ENCODE measurements at places on chromosomes 7 and 10.
A peak's percentile ranks its signal among the peaks of the same experiment; 100 is the strongest.

GRCh38 chr7:109844362-109844761 lies 1246.6 kb upstream of the LRRN3 start:
- peak; percentile 5 for DNase-seq

DNA sequence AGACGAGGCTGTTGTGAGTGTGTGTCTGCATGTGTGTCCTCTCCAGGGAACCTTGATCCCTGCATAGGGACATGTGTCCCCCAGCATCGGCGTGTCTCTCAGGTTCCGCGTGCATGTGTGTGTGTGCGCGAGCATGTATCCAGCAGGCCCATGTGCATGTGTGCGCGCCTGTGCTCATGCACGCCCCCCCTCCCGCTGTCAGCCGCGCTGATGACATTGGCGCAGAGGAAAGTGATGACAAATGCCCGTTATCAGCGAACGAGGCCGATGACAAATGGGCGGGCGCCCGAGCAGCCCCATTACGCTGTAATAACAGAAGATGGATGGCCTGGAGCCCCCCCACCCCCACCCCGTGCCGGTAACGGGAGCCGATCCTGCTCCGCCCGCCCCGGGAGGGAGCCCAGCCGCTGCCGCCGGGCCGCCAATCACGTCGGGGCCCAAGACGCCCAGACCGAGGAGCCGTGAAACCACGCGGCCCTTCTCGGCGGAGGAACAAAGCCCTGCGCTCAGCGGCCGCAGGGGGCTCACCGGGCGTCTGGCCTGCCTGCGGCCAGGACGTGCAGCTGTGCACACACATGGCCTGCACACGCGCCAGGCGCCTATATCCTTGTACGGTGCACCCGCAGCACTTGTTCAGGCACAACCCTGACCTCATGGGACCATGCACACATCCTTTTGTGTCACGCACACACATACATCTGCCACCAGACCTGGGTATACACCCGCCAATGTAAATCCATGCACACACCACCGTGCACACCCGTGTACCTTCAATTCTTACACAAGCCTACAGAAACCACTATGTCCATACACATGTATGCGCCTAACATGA lies 21.5 kb downstream of the POLL start:
- DNase-seq, result peak; percentile 39

- no peak for DNase-seq
Measured at GRCh38 chr10:70742537-70743429, 42.4 kb downstream of the TBATA start.

DNA sequence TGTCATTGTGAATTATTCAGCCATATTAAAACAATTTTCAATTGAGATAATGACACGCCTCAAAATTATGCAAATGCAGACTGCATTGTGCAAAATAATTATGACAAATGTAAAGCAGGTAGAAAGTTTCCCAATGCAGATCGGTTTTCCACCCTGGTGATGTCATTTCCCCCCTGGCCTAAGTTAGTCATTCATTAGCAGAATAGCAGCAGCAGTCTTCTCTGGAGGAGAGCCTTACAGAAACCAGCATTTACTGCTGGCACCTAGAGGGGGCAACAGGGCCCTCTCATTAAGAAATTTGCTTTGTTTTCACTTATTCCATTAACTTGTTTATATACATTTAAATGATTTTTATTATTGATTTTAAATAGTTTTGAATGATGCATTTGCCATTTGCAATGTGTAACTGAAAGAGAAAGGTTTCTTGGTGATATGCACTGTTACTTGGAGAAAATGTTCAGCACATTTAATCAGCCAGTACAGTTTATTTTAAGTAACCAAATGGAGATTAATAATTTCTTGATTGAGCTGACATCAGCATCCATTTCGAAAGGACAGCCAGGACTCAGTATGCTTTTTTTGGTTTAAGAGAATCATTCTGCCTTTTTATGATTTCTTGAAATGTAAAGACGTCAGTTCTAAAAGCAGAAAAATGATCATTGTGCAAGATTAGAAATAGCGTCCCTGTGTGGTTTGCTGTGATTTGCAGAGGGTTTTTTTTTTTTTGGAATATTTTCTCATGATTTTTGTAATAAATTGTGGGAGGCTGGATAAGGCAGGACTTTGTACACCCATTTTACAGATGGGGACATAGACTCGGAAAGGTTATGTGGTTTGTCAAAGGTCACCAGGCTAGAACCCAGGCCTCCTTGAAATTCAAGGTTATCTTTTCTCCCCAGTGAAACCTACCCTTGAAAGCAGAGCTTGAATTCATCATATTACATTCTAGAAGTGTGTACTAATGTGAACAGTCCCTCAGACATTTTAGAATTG lies 3.5 kb downstream of the ARID5B start:
- peak; percentile 74 for DNase-seq

GRCh38 chr7:74032191-74032490 lies 4.2 kb downstream of the ELN start:
- DNase-seq, result no peak

DNA sequence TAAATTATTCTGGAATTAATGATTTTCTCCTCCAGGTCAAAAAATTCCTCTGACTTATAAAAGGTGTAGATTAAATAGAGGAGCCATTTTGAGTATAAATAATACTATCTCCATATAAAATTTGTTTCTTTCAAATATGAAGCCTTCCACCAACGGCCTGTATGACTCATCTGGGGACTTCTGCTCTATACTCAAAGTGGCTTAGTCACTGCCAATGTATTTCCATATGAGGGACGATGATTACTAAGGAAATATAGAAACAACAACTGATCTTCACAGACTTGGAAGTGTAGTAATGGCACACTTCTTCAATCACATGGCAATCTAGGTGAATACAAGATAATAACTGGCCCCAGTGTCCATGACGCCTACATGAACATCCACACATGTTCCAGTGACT lies 335.6 kb upstream of the HGF start:
- no peak for DNase-seq

DNA sequence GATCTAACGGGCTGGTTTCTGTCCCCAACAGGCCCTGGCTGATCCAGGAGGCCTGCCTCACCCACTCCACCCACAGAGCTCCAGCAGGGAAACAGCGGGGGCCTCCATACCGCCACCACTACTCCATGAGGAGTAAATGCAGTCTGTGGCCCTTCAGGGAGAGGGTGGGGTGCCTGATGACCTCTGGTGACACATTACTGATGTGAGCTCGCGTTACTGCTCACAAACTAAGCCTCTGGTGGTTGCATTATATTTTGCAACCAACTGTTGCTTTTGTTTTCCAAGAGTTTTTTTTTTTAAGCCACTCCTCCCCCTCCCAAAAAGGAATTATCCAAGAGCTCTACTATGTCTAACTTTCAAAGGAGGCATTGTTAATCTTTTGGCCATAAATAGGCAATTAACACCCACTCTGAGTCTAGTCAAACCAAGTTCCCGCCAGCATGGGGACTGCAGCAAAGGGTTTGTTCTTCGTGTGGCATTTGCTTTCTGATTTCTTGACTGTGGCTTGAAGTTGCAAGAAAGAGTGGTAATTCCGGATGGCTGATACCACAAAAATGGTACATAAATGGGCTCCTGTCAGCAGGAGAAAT lies 72.6 kb downstream of the FAM53B start:
- no peak for DNase-seq

DNA sequence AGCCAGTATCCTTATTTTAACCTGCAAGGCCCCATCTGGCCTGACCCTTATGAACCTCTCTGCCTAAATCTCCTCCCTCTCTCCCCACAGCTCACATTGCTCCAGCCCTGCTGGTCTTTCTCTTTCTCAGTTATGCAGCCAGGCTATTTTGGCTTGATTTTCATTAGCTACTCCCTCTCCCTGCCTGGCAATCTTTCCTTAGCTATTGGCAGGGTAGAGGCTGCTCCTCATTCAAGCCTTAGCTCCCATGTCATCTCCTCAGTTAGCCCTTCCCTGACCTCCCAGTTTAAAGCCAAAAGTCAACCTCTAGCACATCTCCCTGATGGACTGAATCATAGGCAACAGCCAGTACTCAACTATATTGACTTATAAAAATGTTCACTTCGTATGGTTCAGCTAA lies 214.4 kb upstream of the CELF2 start:
- no peak for DNase-seq

DNA sequence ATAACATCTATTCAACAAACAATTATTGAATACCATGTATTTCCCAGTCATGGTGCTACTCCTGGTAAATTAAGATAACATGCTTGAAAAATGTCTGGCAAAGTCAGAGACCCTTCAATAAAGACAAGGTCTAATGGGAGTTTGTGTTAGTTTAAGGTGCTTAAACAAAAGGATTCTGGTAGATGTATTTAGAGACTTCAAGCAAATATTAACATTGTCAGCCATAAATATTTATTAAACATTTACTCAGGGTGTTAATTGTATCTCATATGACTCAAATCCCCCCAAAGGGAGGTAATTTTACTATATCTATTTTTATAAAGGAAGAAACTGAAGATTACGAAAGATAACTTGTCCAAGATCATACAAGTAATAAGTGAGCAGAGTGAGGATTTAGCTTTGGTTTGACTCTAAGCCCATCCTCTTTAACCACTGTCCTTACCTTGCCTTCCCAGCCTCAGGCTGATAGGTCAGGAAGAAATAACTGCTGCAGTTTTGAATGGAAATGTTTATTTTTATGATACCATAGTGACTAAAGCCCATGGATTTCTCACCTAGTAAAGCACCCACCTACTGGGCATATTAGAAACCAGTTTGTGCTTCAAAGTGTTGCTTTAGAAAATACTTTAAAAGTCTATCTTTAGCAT lies 215.4 kb downstream of the COBL start:
- no peak for DNase-seq

DNA sequence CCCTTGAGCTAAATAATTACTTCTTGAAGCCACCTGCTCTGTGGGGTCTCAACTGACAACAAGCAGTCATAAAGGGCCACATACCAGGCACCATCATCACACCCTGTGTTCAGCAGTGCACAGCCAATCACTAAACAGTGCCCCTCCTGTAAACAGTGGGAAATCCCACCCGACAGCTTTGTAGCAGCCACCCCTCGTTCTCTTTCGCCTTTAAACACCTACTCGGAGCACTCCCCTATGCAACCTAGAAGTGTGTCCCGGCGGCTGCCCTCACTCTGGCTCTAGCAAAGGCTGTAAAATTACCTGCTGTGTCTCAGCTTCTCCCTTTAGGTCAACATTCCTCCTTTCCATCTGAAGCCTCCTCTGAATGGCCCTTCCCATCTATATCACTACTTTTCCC lies 111.9 kb downstream of the TCERG1L start:
- DNase-seq, result no peak

DNA sequence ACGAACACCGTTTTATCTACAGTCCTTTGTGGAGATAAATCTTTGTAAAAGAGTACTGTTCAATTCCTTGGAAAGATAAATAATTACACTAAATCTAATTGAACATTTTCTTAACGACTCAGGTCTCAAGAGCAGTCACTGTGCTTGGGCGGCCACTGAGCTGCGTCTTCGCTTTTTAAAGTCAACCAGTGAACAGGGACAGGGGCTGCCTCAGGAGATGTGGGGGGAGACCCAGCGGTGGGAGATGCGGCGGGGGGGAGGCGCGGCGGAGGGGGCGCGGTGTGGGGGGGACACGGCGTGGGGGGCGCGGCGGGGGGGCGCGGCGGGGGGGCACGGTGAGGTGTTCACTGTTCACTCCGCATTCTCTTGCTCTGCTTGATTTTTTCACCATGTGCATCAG lies 39.8 kb downstream of the CAMK2B start:
- no peak for DNase-seq

GRCh38 chr7:23220690-23221305 lies 25.8 kb upstream of the GPNMB start:
- no peak for DNase-seq

DNA sequence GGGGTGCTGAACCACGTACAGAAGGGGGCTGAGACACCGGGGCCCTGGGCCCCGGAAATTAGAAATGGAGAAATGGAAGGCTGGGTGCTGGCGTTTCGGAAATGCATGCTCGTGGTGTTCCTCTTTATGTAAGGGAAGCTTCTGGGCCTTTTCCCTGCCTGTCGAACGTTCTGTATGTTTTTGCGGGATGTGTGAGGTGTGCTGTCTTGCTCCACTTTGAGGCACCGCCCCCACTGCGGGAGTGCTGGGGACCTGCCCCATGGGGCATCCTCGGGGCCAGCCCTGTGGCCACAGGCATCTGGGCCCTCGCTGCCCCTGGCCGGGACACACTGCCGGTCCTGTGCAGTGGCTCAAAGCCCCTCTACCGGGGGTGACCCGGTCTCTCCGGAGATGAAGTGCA lies 1.7 kb upstream of the VENTX start:
- no peak for DNase-seq

- DNase-seq, result no peak
Measured at GRCh38 chr7:39936761-39937160, 13.3 kb upstream of the CDK13 start.

DNA sequence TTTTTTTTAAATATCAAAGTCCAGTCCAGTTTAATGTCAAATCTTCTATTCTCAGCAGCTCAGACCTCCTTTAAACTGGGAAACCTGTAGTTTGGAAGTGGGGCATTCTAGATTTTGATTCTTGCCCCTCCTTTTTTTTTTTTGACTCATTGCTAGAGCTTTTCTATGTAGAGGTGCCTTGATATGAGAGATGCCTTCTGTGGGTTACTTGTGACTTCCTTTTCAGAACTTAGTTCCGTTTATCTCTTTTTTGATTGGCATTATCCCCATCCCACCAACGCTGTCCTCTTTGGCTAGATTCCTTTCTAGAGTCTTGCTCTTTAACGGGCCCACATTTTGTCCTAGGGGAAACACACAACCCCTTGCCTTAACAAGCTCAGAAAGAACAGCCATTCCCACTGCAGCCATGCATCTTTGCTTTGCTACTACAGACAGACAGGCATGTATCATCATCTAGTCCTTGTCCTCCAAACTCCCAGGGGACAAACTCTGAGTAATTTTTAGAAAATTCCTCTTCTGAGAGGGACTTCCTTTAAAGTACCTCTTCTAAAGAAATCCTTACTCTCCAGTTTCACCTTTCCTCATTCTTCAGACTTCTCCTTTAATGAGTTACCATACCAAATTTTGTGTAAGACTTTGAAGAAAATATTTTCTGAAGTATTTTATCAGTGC lies 153.6 kb downstream of the PHF14 start:
- no peak for DNase-seq

GRCh38 chr7:102895602-102896001 lies 17.2 kb upstream of the LRRC17 start:
- DNase-seq, result no peak

GRCh38 chr10:63698787-63699150 lies 177.6 kb downstream of the REEP3 start:
- DNase-seq, result no peak

DNA sequence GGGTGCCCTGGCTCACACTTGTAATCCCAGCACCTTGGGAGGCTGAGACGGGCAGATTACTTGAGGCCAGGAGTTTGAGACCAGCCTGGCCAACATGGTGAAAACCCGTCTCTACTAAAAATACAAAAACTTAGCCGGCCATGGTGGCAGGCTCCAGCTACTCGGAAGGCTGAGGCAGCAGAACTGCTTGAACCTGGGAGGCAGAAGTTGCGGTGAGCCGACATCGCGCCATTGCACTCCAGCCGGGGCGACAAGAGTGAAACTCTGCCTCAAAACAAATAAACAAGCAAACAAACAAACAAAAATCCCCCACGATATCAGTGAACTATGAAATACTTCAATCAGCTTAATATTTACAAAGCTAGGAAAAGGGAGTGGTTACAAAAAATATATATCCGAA lies 382.3 kb upstream of the KCND2 start:
- DNase-seq, result no peak
